Stimulated activated CD8-positive, alpha-beta memory T cell treated with anti-CD3 and anti-CD28 coated beads, Interleukin-4, amount 100 ng/mL, for 48 hours (primary cell): ENCODE measurements at places on chromosomes 16 and 17.

- no peak for DNase-seq
These were observed 2.9 kb upstream of the KANSL1 start for GRCh38 chr17:46195939-46196716.

DNA sequence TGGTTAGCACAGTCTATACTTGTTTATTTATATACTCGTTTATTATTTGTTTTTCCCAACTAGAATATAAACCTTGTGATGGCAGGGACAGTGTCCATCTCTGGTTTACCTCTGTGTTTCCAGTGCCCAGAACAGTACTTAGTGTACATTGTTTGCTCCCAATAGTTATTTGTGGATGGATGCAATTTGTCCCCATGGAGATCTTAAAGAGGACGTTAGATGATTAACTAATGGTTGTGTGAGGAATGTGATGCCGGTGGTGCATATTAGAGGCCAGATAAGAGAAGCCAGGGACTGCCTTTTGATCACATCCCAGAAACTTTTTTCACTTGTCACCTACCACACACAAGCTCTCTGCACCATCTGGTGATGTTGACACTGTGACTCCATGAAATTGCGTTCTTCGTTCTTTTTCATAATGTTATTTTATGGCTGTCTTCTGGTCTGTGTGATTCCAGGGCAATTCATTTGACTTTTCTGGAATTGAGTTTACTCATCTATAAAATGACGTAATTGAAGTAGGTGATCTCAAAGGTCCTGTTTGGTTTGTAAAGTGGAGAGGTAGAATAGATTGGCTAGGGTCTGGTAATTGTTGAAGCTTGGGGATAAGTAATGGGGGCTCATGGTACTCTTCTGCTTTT is 1.2 kb downstream of the COX10 start:
- no peak for DNase-seq

DNA sequence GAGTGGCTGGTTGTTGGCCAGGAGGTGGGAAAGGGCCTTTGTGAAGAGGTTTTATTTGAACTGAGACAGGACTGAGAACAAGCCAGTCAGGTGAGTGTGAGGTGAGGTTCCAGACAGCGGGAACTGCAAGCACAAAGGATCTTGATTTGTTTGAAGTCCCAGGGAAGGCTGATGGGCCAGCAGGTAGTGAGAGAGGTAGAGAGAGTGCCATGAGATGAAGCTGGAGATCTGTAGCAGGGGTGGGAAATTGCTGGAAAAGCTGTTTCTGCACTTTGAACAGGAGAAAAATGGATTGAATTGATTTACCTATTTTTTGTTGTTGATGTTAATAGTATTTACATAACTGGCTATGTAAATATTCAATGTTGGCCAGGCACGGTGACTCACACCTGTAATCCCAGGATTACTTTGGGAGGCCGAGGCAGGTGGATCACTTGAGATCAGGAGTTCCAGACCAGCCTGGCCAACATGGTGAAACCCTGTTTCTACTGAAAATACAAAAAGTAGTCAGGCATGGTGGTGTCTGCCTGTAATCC is 7.7 kb upstream of the DCTPP1 start:
- no peak for DNase-seq

DNA sequence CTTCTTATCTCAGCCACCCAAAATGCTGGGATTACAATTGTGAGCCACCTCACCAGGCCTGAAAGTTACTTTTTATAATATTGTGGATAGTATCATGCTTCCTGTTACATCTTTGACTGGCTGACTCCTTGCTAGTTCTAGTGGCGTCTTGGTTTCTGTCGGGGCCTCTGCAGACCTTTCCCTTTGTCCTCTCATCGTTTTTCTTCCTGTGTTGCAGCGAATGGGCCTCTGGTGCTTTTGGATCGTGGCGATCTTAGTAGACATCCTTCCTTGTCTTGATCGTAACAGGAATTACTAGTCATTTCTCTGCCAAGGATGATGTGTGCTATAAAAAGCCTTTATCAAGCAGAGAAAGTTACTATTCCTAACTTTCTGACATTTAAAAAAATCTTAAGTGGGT is 20.8 kb downstream of the ASPSCR1 start:
- no peak for DNase-seq

DNA sequence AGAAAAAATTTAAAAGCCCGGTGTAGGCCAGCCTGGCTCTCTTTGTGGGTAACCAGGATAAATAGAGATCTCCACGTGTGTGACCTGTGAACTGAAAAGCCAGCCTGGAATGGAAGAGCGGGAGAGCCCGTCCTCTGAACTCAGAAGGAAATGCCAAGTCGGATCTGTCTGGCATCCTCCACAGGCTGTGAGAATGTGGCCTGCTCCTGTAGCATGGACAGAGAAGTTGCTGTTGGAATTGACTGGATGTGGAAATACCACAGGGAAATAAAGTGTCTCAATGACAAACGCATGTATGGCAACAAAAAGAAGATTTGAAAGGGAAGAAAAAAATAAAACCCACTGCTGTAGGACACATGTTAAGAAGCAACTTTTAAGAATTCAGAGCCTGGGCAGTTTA is 6.7 kb downstream of the KLHL36 start:
- no peak for DNase-seq

- DNase-seq = no peak
These were observed 232.1 kb downstream of the FTO start for GRCh38 chr16:53936052-53936451.

GRCh38 chr16:1527836-1528811 is 5.3 kb upstream of the TMEM204 start:
- no peak for DNase-seq

GRCh38 chr16:68146585-68146984 is 61.4 kb downstream of the NFATC3 start:
- no peak for DNase-seq

- DNase-seq = no peak
These were observed 6.5 kb downstream of the DPEP2NB start for GRCh38 chr16:68009157-68009735.

- peak; percentile 48 for DNase-seq
These were observed 25.6 kb downstream of the WIPI1 start for GRCh38 chr17:68431661-68432071.

- DNase-seq = no peak
These were observed 20.8 kb downstream of the ZFPM1 start for GRCh38 chr16:88473666-88474534.

DNA sequence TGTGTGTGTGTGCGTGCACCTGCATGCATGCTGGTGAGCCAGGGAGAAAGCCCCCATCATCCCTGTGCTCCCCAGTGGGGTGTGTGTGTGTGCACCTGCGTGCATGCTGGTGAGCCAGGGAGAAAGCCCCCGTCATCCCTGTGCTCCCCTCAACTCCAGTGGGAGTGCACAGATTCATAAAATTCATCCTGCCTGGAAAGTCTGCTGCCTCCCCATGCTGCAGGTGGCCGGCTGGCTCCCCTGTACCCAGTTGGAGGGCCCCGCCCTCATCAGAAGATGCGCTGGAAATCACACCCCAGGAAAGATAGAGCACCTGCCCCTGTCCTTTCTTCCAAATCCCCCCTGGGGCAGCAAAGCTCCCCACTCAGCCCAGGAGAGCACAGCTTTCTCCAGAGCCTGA is 84.8 kb upstream of the DOC2B start:
- DNase-seq = no peak
